ENCODE measurements at places on chromosomes 1 and 21.

GRCh38 chr1:62131093-62131725 lies 63.4 kb upstream of the L1TD1 start:
- peak; percentile 66 for DNase-seq

- no peak for DNase-seq
Measured at GRCh38 chr1:43324810-43325209, 12.8 kb upstream of the MPL start.

DNA sequence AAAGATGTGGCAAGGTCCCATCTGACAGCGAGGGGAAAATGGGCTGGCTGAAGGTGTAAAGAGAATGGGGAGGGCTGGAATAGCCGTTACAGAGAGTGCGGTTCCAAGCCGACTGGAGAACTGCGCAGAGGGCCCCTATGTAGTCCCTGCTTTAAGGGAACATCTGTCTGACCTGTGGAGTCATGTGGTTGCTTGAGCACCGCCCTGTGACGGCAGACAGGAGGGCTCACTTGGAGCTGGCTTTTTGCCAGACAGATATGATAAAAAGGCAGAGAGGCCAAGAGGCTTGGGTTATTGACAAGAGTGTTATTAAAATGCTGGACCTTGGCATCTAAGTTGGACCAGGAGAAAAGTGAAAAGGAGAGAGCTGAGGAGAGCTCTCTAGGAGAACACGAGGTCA lies 5.9 kb upstream of the PTPRF start:
- DNase-seq: no peak

DNA sequence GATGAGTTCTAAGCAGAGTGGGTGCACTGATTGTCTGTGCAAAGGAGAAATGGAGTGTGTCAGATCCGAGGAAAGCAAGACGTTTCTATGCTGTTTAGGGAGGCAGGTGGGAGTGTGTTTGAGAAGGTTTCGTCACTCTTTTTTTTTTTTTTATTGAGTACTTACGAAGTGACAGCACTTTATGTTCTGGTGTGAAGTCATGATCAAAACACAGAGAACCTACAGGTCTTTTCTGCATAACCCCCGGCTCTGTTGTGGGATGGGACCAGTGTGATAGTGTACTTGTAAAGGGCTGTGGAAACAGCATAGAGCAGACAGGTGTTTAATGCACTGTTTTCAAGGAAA lies 26.7 kb downstream of the MIA3 start:
- DNase-seq: no peak

DNA sequence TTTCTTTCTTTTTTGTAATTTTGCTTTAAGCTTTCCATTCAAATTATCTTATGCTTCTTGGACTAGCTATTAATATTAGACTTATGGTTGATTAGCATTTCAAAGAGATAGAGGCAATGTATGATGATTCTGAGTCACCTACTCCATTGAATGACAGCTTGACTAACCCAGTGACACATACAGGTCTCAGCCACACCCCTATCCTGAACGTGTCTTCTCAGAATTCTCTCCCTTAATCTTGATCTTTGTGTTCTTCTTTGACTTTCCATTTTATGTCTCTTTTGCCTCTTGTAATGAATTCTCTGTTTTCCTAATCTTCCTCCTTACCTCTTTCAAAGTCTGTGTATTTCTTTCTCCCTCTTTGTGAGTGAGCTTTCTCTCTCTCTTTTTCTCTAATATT lies 241.1 kb downstream of the PDE4B start:
- no peak for DNase-seq

DNA sequence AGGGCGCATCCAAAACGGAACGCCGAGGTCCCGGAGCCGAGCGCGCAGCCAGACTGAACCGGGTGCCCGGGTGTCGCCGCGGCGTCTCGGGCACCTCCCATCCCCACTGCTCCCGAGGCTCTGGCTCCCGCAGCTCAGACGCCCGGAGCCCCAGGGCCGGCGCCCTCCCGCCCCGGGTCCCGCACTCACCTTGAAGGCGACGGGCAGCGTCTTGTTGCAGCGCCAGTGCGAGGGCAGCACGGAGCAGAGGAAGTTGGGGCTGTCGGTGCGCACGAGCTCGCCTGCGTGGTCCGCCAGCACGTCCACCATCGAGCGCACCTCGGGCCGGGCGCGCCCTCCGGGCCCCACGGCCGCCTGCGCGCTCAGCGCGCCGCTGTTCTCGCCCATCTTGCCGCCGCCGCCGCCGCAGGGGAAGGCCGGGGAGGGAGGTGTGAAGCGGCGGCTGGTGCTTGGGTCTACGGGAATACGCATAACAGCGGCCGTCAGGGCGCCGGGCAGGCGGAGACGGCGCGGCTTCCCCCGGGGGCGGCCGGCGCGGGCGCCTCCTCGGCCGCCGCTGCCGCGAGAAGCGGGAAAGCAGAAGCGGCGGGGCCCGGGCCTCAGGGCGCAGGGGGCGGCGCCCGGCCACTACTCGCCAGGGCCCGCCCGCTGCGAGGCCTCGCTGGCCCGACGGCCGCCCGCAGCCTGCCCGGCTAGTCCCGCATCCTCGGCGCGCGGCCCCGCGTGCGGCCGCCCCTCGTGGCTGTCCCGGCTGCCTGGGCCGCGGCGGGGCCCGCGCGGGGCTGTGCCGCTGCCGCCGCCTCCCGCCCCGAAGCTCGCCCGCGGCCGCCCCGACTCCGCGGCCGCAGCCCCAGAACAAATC lies 447 bp downstream of the RUNX3 start:
- DNase-seq: peak; percentile 71

- peak; percentile 42 for DNase-seq
Measured at GRCh38 chr1:225318706-225319575, 108.9 kb downstream of the LBR start.

- DNase-seq: no peak
Measured at GRCh38 chr1:150311762-150312161, 9.6 kb upstream of the PRPF3 start.

GRCh38 chr1:1311107-1312104 lies 3.0 kb downstream of the PUSL1 start:
- DNase-seq: no peak

DNA sequence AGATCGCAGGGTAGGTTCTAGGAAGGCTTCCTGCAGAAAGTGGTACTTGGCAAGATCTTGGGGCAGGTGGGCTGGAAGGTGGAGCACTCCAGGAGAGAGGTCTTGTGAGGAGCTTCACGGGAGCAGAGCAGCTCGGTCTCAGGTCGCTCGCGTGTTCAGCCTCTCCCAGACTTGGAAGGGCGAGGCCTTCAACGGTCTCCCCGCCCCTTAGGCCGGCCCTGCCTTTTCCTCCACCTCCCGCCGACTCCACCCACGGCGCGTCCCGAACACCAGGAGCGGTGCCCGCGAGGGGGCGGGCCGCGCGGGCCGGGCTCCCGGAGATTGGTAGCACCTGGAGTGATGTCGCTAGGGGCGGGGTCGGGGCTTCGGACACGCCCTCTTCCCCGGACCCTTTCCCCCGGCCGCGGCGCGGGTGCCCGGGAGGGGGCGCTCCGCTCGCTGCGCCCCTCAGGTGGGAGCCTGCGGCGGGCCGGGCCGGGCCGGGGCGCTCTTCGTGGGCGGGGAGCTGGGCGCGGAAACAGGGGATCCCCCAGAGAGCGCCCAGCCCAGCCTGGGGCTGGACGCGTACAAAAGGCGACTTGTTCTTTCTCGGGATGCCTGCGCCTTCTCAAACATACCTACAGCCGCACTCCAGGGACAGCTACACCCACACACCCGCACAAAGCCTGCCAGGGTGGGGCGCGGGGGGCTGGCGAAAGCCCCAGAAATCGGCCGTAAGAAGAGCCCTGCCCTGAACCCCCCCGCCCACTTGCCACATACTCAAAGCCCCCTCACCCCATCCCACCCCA lies 35.5 kb downstream of the AHDC1 start:
- DNase-seq: peak; percentile 99

DNA sequence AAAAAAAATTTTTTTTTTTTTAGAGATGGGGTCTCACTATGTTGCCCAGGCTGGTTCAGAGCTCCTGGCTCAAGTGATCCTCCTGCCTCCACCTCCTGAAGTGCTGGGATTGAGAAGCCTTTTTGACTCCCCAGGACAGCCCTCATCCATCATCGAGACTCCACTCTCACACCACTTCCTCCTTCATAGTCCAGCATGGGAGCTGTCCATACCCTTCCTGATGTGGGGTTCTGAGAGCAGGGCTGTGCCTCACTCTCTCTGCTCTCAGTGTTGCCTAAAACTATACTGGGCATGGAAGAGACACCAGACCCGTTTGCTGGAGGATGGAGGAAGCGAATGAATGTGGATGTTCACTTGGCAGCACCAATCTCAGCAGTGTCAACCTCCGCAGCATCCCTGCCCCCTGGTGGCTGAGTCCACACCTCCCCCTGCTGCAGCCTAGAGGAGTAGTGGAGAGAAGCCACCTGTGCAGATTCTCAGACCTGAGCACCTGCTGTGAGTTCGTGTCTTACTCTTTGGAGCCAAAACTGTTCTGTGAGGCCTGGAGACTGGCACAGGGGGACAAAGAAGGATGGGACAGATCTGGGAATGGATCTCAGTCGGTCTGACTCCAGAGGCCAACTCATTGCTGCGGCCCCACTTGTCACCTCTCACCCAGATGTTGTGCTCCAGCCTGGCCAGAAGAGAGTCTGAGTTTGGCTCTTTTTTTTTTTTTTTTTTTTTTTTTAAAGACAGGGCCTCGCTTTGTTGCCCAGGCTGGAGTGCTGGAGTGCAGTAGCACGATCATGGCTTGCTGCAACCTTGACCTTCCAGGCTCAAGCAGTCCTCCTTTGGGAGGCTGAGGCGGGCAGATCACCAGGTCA lies 17.7 kb downstream of the TINAGL1 start:
- peak; percentile 76 for DNase-seq

- no peak for DNase-seq
Measured at GRCh38 chr21:42493109-42494060, 2.6 kb downstream of the RSPH1 start.

DNA sequence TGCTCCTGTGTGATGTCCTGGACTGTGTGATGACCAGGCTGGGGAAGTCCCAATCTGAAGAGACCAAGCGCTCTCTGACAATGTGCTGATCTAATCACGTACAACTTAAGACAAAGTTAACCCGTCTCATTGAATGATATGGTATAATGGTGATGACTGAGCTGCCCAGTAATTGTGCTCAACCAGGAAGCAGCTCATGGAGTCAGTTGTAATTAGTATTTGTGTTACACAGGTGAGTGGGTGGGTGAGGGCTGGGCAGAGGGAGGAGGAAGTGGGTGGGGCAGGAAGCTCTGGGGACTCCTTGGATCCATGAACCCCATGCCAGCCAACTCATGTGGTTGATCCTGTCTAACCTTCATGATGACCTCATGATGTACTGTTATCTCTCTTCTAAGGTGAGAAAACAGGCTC lies 8.7 kb upstream of the ECE1 start:
- no peak for DNase-seq

DNA sequence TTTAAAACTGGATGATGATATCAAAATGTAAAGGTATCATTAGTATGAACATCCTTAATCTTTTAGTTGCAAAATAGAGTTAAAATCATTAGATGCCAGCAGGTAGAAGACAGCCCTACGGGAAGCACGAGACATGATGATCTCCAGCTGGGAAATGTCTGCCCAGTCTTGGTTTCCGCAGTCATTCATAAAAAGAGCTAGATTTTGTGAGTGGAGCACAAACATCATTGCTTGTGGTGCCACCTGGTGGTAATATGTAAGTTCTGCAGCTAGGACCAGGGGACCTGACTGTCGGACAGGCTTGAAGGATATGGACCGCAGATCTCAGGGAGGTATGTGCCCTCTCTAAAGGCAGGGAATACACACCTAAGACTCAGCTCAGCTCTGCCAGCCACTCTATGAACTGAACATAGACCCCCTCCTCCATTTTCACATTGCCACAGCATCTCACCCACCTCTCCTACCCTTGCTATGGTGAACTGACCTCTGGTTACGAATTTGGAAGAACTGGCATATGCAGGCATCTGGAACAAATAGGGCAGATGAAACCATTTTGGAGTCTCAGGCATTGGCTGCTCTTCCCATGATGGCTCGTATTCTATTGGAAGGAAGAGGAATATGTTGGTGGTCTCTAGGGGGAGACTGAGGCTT lies 9.2 kb downstream of the FCMR start:
- DNase-seq: peak; percentile 81

DNA sequence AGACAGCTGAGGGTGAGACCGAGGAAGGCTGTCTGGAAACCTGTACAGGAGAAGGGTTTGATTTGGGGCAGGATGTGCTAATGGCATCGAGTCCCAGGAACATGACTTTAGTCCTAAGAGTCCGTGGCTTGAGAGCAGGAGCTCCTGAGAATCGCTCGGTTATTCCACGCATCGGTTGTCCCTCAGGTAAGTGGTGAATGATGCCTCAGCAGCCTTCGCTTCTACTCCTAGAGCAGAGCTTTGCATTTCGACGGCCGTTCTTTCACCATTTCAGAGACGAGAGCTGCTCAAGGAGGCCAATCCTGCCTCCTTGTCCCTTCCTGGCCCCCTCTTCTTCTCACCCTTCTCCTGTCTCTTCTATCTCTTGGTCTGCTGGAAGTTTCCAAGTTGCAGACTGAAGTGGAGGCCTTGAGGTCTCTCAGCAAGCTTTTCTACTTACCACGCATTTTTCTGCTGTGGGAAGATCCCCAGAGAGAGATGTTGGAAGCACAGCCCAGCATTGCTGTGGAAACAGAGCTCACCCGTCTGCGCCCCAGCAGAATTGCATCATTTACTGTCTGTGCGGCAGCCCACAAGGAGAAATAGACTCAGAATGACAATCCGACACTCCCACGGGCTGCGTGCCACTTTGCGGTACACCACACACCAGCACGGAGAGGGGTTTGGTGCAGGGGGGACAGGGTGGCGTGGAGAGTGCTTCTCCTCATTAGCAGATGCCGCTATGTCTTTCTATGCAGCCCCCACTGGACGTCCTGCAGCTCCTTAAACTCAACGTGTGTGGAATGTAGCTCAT lies 270.7 kb upstream of the C1orf174 start:
- DNase-seq: no peak

GRCh38 chr1:116347696-116348095 lies 25.3 kb upstream of the ATP1A1 start:
- no peak for DNase-seq

- DNase-seq: no peak
Measured at GRCh38 chr1:182622901-182623528, 18.8 kb upstream of the RGS16 start.

- DNase-seq: no peak
Measured at GRCh38 chr1:212186427-212187207, 98.6 kb upstream of the PPP2R5A start.

- no peak for DNase-seq
Measured at GRCh38 chr21:14875704-14876523, 188.9 kb downstream of the NRIP1 start.

DNA sequence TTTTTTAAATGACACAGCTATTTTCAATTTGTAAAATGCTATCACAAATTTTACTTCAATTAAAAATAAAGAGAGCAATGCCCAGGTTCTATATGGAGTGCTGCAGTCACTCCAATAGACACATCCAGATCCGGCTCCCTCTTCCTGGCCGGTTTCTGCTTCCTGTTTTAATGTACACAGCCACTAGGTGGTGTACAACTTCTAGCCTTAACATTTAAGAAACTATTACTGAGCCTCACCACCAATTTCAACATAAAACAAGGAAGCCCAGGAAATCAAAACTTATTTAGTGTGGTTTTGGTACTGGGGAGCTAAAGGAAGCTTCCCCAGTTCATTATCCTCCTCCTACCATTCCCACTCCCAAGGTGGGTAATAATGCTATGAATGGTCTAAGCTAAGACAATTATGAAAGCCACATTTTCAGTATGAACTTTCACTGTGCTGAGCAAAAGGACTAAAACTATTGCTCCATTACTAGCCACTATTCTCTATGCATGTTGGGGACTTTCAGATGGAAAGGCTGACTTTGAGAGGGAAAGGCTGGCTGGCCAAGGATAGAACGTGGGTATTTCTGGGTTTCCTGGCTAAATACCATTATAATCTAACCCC lies 25.5 kb upstream of the MTMR11 start:
- peak; percentile 62 for DNase-seq

All from SK-N-SH (cell line).